ENCODE measurements at places on chromosomes 7 and 10.

- DNase-seq, result no peak
These were observed 58.3 kb upstream of the PPP1R9A start for GRCh38 chr7:94848992-94849576.

GRCh38 chr7:92133133-92133736 is 1.0 kb downstream of the CYP51A1 start:
- no peak for DNase-seq

DNA sequence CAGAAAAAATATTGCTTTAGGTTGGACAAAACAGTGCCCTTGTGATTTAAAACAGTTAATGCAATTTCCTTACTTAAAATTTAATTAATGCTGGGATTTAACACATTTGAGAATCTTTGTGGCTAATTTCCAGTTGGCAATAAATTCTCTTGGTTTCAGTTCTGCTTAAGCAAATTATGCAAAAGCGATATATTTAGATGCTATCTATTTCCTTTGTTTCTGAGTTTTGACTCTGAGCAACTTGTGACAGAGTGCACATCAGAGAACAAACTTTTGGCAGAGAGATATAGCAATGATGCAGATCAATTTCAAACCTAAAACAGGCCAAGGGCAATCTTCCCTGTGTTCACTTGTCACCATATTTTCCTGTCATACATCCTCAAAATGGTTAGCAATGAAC is 933.6 kb upstream of the ZWINT start:
- DNase-seq, result peak; percentile 54

GRCh38 chr10:74650613-74651012 is 175.8 kb upstream of the KAT6B start:
- no peak for DNase-seq

DNA sequence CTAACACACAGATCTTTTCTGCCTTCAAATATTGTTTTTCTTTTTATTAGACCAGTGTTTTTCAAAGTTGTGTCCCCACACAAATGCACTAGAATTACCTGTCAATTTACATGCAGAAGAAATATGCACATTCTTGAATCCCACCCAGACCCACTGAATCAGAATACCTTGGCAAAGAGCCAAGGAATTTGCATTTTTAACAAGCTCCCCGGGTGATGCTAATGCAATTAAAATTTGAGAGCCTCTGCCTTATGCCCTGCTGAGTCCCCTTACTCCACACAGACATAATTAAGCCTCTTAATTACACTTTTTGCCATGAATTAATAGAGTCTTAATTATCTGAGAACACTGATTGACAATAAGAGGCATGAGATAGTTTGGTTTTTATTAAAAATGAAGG is 201.2 kb upstream of the GRB10 start:
- no peak for DNase-seq

GRCh38 chr7:143027032-143027431 is at the start of gene OR9A2:
Gene OR9A2 (minus strand): TSS chr7:143027132. CDS start chr7:143027132, 0 bp downstream.
- DNase-seq, result no peak

- no peak for DNase-seq
These were observed 11.8 kb upstream of the MIOS start for GRCh38 chr7:7554649-7555575.

- no peak for DNase-seq
These were observed 5.8 kb upstream of the STAMBPL1 start for GRCh38 chr10:88874281-88874680.

GRCh38 chr10:105359708-105360107 is 718.6 kb downstream of the SORCS3 start:
- DNase-seq, result no peak

DNA sequence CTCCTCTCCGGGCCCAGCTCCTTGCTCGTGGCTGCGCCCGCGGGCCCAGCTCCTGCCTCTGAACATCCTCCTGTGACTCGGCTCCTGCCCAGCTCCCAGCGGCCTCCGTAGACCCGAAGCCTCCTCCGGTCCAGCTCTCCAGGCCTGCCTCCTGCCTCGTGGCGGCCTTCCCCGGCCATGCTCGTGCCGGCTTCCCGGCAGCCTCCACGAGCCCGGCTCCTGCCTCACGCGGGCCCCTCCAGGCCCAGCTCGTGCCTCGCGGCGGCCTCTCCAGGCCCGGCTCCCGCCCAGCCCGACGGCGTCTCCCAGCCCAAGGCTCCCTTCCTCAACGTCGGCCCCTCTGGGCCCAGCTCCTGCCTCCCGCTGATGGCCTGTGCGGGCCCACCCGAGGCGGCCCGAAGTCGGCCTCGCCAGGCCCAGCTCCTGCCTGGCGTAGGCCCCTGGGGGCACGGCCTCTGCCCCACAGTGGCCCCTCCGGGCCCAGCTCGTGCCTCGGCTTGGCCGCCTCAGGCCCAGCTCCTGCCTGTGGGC is 16.9 kb upstream of the TMEM248 start:
- DNase-seq, result no peak

GRCh38 chr7:134782121-134782623 is 2.7 kb downstream of the CALD1 start:
- DNase-seq, result no peak

DNA sequence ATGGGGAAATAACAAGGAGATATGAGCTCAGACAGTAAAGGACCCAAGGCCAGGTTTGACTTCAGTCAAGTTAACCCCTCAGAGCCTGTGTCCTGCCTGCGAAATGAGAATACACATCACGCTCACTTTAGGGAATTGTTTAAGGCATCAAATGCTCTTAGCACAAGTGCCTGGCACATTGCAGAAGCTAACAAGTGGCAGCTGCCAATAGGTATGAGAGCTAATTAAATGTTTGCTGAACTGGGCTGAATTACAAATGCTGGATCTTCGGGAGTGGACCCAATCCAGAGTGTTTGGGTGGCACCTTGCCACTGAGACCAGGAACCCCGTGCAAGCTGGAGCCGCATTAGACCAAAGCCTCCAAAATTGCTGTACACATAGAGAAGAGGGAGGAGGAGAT is 136.8 kb downstream of the C10orf90 start:
- no peak for DNase-seq

DNA sequence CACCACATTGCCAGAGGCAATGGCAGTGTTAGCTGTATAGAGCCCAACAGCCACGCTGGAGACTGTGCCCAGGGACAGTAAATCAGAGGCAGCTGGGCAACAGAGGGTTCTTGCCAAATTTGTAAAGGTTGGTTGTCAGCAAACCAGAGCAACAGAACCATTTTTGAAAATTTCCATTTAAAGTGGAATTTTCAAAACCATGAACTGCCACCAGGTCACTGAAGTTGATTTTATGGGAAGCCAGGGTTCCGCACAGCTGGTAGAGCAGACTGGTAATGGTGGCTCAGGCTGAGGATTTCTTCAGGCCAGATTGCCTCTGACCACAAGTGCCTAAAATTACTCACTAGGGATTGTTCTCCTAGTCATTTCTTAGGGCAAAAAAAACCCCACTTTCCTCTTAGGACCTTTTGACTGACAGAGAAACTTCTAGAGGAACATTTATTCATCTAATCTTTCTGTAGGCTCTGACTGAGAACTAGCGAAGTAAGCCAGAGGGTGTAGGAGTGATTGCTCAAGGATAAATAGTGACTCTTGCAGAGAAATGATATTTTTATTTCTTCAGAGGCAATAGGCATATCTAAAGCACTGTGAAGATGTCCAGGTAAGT is 342.4 kb downstream of the BBS9 start:
- no peak for DNase-seq

DNA sequence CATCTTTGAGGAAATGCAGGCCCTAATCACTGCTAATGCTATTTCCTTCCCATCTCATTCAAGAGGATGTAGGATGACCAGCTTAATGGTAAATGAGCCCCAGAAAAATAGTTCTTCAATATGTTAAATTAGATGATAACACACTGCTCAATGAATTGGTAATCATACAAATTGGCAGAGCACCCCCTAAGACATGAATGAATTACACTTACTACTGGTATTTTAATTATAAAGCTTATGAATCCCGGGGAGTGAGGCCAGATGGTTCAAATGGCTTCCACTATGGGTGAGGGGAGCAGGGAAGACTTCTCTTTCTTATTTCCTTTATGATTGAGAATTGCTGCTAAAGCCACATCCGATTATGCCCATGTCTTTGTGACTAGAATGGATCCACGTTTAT is 159.2 kb upstream of the TARP start:
- DNase-seq, result no peak

- DNase-seq, result no peak
These were observed 124.2 kb upstream of the SEM1 start for GRCh38 chr7:96833676-96834453.

All from OCI-LY7 (cell line).